Skin of body (tissue), 3 donors: ENCODE measurements at places on chromosomes 1 and 21. TPM values are rescaled to one million over a fixed set of nuclear protein-coding genes. Genes with fewer than 3 reads are reported as not detected.

DNA sequence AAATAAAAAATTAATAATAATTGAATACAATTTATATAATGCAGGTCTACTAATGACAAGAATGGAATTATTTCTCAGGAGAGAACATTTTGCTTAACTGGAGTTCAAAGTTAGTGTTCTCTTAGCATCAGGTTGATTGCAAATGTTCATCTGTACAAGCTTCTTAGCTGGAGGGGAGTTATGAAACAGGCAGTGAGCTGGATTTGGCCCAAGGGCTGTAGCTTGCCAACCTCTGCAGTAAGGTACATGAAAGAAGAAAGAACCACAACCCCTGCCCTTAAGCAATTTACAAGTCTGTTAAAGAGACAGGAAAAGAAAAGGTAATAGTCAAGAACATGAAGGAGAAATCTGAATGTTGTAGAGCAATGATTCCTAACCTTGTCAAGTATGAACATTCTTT, 17.0 kb downstream of the LPGAT1 start:
- DNase-seq: no peak

DNA sequence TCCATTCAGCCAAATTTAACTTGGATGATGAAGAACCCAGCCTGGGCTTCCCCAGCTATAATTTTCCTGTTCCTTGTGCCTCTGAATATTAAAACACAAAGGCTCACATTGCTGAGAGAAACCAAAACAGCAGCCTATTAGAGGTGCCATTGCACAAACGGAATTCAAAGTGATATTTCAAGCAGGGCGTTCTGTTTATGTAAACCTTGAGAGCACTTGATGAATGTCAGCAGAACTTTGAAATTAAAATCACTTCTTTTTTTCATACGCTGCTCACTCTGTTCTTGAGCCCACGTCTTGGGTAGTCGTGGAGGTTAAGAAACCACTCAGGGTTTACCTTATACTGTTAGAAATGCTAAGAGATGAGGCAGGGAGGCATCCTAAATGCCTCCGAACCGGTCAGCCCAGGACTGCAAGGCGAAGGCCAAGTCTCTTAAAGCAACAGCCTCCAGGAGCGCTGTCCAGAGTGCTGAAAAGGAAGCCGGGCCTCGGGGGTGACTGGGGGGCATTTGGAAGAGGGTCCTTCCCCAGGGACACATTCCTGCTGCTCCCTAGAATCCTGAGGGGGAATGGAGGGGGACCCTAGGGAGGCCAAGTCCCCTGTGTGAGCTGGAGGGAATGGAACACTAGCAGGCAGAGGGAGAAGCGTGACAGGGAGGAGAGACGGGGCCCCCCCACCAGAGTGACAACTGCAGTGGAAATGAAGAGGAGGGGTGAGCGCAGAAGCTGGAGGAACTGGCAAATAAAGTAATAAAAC, 154.8 kb upstream of the VAMP3 start:
- DNase-seq: no peak

MANEAL gene
- total RNA-seq: 3.5 TPM

OR2L13 gene
- total RNA-seq: not detected

GABRD gene
- 2.2 TPM for total RNA-seq

GRIK1 gene
- 0.99 TPM for total RNA-seq
